ENCODE measurements at places on chromosomes 7 and 10. TPM values are rescaled to one million over a fixed set of nuclear protein-coding genes. Genes with fewer than 3 reads are reported as not detected.

EBLN1 gene
- not detected for total RNA-seq

IDI2 gene
- not detected for total RNA-seq

ABCB4 gene
- total RNA-seq = not detected

CPN1 gene
- total RNA-seq = not detected
